ENCODE measurements at places on chromosomes 1 and 21.

- DNase-seq, result no peak
These were observed 885.2 kb upstream of the ADGRL2 start for GRCh38 chr1:80915491-80915890.

DNA sequence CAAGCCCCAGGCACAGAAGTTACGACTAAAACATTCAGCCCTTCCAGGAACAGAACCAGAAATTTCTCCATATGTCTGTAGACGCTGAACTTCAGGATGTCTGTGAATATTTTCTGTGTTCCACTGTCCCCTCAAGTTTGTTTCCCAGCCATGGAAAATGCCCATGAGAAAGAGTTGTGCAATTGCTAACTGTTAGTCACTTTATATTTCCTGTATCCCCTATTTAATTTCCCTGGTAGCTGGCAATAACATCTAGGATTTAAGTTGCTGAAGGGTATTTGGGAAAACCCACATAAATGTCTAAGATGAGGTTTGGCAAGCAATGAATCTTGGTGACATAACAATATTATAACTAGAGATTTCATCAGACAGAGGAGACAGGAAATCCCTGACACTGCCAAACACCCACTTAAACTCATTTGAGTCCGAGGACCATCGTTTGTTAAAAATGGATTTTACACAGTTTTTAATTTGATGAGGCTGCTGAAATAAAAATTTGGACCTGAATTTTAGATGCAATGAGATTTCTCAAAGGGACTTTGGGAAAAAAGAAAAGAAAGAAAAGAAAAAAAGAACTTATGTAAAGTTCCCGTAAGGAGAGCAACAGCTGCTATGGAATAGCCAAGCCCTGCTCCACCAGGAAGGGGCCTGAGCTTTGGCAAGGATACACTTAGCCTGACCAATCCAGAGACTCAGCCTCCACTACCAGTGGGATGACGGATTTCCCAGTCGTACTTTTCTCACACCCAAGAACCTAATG is 21.8 kb upstream of the ERRFI1 start:
- DNase-seq, result no peak

DNA sequence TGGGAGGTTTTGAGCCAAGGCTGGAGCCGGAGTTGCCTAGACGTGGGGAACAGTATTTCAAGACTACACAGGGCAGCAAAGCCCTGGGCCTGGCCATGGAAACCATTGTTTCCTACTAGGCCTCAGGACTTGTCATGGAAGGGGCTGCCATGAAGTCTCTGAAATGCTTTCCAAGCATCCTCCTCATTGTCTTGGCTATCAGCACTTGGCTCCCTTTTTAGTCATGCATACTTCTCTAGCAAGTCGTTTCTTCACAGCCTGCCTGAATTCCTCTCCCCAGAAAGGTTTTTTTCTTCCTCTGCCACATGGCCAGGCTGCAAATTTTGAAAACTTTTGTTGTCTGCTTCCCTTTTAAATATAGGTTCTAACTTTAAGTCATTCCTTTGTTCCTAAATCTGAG is 406.6 kb upstream of the TMPRSS15 start:
- no peak for DNase-seq

GRCh38 chr1:40248412-40248811 is 675 bp downstream of the TMCO2 start:
- no peak for DNase-seq

DNA sequence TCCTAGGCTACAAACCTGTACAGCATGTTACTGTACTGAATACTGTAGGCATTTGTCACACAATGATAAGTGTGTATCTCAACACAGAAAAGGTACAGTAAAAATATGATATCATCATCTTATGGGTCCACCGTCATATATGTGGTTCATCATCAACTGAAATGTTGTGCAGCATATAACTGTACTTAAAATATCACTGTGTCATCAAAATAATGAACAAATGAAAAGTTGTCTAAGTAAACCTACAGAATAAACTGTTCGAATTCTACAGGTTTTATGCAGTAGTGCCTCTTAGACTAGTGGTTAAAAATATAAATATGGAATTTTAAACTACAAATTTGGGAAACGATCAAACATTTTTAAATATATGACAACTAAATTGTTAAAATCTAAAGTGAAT is 328.8 kb downstream of the KCTD3 start:
- no peak for DNase-seq

DNA sequence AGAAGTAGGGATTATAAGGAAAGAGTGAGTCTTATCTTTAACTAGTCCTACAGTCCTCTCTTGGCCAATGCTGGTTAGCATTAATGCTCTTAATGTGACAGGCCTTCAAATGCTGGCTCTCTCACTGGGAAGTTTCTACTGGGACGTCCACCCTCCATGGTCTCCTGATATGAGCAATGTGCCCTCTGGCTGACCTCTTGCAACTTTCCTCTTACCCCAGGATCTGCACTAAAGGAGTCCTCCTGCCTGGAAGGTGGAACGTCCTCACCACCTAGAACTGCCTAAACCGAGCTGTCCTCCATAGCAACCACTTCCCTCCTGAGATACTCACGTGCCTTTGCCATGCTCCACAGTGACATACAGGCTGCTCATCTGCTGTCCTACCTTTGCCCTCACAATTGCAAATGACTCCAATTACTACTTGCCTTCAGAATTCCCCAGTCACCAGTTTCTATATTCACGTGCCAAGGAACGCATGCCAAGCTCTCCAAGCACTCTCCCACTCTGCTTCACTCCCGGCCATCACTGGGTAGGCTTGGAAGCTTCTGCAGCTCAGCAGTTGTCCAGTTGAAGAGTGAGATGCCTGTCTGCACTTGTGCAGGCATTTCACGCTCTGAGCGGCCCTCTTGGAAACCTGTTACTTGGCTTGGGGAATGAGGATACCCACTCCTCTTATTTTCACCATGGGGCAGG is 404.7 kb downstream of the RRAGC start:
- DNase-seq, result no peak

DNA sequence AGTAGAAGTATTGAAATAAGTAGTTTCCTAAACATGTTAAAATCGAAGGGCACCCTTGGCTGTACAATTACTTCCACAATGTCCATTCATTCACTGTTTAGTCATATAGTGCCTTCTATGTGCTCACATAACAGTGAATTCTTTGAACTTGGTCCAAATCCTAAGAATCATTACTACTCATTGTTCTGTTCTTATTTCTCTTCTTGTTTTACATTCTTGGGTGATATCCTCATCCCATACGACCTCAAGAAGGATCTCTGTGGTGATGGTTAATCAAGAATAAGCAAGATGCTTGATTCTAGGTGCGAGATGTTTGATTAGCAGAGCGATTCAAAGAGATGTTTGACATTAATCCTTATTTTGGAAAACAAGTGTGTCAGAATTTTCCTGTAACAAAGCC is 667.4 kb upstream of the ZP4 start:
- DNase-seq, result no peak

- no peak for DNase-seq
These were observed 178.5 kb upstream of the GALNT2 start for GRCh38 chr1:229888561-229889001.

Data from GM19239 (cell line).